ENCODE measurements at places on chromosomes 5 and 9.

GRCh38 chr5:66967102-66967501, 229.5 kb downstream of the CD180 start:
- DNase-seq = no peak

GRCh38 chr5:43202380-43202779, 10.4 kb downstream of the NIM1K start:
- DNase-seq = no peak

- DNase-seq = no peak
Observed at GRCh38 chr5:2674456-2674855, 77.0 kb downstream of the IRX2 start.

- no peak for DNase-seq
Observed at GRCh38 chr5:135541807-135542502, 6.2 kb upstream of the NEUROG1 start.

DNA sequence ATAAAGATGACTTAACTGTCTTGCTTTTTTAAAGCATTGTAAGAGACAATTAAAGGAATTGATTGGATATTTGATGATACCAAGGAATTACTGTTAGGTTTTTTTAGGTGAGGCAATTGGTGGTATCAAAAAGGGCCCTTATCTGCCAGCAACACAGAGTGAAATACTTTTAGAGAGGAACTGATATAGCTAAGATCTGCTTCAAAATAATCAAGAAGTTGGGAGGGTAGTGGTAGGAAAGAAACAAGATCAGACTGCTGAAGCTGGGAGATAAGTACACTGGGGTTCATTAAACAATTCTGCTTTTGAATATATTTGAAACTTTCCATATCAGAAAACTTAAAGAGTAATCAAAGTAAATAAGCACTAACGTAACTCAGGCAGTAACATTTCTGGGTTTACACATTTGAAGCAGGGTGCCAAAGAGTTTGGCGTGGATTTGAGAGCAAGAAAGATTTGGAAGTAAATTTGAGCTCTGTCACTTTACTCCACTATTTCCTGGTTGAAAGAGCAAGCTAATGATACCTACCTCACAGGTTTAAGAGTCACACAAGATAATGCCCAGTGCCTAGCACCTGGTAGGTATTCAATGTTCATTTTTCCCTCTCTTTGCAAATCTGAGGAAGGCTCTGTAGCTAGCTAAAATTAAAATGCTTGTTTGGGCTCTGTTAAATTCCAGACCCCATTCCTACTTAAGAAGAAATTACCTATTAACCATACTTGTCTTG, 6.9 kb downstream of the ERMP1 start:
- no peak for DNase-seq

DNA sequence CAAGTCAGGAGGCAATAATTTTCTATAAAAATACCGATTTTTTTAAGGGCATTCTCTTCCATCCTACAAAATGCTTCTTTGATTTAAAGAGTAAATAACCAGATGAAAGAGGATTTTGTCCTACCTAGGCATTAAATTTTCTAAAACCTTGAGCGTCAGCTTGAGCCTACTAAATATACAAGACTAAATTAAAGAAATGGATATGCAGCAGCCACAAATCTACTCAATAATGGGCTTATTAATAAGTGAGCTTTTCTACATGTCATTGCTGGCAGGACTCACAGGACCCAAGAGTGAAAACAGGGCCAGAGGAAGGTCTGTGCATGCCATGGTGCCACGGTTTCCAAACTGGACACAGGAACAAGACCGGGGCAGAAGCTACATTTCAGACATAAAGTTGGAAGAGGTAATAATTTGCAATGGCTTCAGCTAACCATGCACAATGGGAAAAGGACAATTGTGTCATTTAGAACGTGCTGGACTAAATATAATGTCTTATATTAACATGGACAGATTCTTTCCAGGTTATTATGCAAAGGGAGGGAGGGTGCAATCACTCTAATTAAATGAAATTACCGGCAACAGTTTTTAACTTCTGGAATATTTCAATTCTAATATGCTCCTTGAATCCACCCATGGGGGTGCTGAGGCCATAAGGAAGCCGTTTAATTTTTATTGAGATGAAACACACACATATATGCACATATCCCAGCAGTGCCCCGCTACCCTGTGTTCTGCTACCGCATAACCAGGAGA, 5.2 kb downstream of the WHRN start:
- no peak for DNase-seq

GRCh38 chr9:2495221-2496005, 126.2 kb upstream of the VLDLR start:
- no peak for DNase-seq

- DNase-seq = no peak
Observed at GRCh38 chr9:134441227-134442084, 115.2 kb downstream of the RXRA start.

- no peak for DNase-seq
Observed at GRCh38 chr5:9781275-9781674, 151.1 kb upstream of the TAS2R1 start.

DNA sequence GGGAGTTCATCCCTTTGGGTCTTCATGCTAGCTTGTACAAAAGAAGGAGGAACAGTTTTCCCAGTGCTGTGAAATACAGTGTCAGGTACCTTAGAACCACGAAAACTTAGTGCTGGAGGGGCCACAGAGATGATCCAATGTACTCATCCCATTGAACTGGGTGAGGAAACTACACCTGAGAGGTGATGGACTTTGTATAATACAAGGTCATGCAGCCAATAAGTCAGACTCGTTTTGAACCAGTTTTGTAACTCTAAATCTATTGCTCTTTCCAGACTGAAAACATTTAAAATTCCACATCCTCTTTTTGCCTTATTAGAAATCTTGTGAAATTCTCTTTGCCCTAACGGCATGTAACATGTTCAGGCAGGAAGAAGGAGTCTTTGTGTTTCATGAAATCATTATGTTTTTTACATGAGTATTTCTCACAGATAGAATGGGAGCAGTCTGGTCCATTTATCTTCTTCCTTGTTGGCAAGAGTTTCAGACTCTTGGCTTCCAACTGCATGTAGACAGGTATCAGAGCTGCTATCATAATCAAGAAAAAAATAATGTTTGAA, 146.8 kb upstream of the FBXL7 start:
- DNase-seq = no peak

DNA sequence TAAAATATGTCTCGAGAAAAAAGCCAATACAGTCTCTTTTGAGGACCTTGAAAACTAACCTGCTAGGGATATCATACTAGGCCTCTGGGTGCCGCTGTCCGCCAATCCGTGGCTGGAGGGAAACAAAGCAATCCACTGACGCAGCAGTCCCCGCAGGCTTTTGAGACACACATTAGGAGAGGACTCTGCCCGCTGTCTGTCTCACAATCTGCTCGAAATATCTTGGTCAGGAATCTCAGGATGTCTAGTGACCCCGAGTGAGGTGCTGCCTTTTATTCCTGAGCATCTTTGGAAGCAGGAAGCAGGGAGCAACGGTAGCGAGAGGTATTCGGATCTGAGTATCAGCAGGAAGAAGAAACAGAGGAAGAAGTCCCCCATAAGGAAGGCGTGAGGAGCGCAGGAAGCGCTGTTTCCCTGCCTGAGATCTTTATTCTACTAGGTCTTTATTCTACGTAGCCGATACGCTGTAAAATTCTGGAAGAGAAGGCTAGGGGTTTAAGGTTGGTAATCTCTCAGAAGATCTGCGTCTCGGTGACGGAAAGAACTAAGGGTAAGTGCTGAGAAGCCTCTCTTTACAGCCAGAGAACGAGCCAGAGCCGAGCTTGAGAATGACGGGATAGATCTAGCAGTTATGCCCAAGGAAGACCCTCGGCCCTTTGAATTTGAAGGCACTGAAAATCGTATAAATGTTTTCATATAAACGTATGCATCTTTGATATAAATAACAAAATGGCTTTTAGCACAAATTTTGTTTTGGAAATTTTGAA, 4.0 kb upstream of the PCDHGA1 start:
- DNase-seq = peak; percentile 82

GRCh38 chr5:7837403-7837802, 13.5 kb downstream of the CFAP90 start:
- no peak for DNase-seq

GRCh38 chr9:94097788-94098414, 13.6 kb downstream of the PTPDC1 start:
- no peak for DNase-seq

GRCh38 chr9:114016101-114016500, 62.0 kb downstream of the AMBP start:
- no peak for DNase-seq

DNA sequence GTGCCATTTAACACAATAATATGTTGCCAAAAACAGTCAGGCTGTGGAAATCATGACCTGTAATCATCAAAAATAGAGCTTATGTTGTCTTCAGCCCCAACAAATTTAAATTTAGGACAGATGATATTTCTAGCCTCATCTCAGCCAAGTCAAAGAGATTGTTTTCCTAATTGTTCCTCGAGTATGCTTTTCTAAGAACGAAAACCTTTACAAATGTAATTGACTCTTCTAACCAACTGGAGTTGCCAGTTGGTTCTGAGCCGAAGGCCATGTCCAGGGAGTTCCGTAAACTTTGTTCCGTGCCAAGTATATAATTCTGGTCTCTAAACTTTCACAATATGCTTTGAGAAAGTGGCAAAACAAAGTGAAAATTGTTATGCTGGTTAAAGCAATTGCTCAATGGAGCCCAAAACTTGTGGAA, 160.8 kb downstream of the CEMIP2 start:
- DNase-seq = no peak

- DNase-seq = no peak
Observed at GRCh38 chr9:94606646-94607422, 13.2 kb upstream of the FBP2 start.

DNA sequence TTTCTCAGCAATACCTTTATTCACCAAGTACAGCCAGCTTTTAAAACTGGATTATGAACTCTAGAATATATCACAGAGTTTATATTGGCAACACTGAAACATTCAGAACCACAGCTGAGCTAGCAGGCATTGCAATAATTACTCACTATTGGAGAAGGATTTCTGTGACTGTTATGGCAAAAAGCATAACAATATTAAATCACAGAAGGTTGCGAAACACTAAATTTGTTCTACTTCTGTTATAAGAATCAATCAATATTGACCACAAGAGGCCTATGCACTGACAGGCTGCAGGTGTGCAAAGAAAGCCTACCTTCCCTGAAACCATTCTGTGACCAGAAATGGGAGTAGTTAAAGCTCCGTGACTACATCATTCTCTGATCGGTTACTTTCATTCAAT, 59.2 kb downstream of the AP3B1 start:
- DNase-seq = no peak

- DNase-seq = no peak
Observed at GRCh38 chr9:134494905-134495304, 146.7 kb upstream of the COL5A1 start.

DNA sequence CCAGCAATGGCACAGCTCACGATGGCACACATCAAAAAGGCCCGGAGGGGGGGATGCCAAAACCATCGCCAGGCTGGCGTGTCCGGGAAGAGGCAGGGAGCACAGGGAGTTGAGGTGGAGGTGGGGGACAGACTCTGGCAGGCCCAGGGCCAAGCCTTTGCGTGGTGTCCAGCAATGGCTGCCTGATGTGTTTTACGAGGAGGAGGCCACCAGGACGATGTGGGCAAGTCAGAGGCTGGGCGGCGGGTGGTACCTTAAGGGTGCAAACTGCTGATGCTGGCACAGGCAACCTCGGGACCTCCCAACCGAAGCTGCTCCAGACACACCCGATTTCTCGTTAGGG, 4.7 kb downstream of the VAV2 start:
- DNase-seq = peak; percentile 19

- DNase-seq = no peak
Observed at GRCh38 chr9:87370049-87370685, 127.5 kb upstream of the DAPK1 start.

DNA sequence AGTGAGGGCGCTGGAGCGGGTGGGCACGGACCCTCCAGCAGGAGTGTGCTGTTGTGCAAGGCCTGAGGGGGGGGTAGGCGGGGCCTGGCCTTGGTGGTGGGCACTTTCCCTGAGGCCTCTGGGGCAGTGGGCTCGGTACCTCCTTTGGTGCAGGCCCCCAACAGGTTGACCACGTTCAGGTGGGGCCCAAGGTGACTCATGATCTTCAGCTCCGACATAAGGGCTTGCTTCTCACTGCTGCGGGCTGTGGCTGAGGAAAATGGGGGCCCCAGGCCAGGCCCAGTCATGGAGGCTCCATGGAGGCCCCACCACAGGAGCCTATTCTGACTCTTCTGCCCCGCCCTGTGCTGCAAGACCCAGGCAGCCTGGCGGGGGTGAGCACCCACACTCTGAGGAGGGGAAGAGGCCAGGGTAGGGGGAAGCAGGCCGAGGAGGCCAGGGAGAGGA, 31.5 kb downstream of the PDGFRB start:
- DNase-seq = no peak

GRCh38 chr9:108784998-108785397, 70.8 kb downstream of the ACTL7B start:
- DNase-seq = no peak

- DNase-seq = no peak
Observed at GRCh38 chr9:105242557-105242956, 1.9 kb upstream of the SLC44A1 start.

GRCh38 chr5:88388476-88389337, 120.1 kb upstream of the TMEM161B start:
- no peak for DNase-seq

DNA sequence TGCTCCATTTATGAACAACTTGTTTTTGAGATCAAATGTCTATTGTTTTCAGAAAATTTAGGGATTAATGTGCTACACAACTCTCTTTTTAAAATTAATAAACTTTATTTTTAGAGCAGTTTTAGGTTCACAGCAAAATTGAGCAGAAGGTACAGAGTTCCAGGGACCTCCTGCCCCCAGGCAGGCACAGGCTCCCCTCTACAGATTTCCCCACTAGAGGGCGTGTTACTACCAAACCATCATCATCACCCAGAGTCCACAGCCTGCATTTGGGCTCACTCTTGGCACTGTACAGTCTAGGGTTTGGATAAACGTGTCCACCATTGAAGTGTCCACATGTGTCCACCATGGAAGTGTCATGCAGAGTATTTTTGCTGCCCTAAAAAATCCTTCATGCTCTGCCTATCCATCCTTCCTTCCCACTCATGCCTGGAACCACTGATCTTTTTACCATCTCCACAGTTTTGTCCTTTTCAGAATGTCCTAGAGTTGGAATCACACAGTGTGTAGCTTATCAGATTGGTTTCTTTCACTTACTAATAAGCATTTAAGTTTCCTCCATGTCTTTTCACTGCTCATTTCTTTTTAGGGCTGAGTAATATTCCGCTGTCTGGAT, 61.7 kb downstream of the MRPL36 start:
- DNase-seq = peak; percentile 30

- DNase-seq = no peak
Observed at GRCh38 chr5:8720506-8720905, 825.4 kb downstream of the SEMA5A start.

DNA sequence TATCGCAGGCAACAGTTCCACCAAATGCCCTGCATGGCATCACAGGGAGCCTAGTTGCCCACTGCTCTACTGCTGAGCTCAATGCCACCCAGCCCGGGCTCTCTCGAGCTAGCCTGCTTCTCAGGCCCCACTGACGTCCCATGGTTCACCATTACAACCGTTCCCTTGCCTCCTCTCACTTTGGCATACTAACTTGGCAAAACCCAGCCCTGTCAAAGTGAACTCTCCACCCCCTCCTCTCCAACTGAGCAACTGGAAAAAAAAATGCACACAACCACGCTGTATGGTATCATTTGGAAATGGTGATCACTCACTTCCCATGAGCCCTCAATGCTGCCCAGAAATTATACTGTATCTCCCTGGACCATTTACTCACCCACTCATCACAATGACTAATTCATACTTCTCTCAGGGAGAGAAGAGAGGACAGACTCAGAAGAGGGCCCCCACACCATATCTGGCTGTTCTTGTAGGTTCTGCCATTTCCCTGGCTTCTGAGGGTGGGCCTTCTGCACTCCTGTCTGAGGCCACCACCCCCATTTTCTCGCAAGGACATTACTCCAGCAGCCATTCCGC, 51.4 kb upstream of the RARS1 start:
- no peak for DNase-seq
